ENCODE measurements at places on chromosomes 6 and 20. TPM values are rescaled to one million over a fixed set of nuclear protein-coding genes. Genes with fewer than 3 reads are reported as not detected.

MUC22 gene
- total RNA-seq: not detected

DNA sequence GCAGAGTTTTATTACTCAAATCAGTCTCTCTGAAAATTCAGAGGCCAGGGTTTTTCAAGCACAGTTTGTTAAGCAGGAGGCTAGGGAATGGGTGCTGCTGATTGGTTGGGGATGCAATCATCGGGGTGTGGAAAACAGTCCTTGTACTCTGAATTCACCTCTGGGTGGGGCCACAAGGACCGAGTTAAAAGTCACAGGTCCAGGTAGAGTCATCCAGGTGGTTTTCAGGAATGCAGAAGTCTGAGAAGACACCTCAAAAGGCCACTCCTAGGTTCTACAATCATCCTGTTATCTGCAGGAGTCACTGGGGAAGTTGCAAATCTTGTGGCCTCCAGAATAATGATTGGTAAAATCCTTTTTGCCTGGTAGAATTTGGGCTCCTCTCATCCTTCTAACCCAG lies 371.2 kb upstream of the SULF2 start:
- no peak for DNase-seq

GRCh38 chr20:5737966-5738365 lies 12.2 kb upstream of the SHLD1 start:
- DNase-seq: no peak

SLC17A2 gene
- not detected for total RNA-seq

DNA sequence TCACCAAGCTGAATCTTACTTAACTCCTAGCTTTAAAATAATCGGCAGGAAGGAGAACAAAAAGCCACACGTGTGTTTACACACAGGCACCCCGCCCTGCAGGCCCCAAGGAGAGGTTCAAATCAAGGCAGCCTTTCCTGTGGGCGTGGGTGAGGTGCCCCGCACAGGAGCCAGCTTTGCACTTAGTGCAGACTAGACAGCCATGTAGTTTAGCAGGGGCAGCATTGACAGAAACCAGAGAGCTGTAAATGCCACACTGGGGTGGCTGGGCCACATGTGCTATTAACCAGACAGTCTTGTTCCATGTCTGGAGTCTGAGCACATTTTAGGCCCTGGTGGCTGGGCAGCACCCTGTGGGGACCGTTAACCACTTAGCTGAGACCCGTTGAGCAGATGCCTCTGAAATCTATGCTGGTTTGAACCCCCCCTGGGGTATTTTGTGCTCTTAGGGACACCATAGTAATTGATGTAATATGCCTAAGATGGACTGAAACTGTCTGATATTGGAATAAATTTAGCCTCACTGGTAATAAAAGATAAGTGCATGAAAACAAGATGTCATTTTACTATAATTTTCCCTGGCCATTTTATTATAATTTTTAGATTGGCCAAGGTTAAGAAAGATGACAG lies 106.4 kb upstream of the KCNG1 start:
- DNase-seq: no peak

DNA sequence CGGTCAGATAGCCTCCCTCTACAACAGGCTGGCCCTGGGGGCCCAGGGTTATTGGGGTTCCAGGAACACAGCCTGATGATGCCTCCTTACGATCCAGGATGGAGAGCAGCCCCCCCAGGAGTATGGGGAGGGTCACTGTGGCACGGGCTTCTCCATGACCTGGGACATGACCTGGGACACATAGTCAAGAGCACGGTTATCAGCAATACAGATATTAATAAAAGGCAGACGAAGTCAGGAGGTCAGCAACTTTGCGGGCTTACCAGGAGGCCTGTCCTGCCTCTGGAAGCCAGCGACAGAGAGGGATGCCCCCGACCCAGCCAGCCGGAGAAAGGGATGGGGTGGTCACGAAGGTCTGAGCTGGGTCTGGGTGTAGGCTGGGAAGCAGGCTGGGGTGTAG lies 795 bp downstream of the MMP24OS start:
- no peak for DNase-seq

All from MCF 10A (cell line).